ENCODE measurements at places on chromosomes 16 and 17.

GRCh38 chr16:85171759-85172454, 59.6 kb upstream of the CIBAR2 start:
- DNase-seq, result no peak

DNA sequence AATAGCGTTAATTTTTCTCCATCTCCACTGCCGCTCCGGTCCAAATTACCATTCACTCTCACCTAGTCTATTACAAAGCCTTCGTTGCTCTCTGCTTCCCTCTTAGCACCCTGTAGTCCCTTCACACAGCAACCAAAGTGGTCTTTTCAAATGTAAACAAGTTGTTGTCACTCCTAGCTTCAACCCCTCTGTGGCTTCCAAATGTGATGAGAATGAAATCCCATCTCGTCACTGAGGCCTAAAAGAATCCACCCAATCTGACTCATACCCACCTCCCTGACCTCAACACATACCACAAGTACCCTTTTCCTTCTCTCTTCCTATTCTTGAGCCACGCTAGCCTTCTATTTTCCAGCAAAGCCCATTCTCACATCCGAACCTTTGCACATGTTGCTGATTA, 2.2 kb upstream of the PELP1 start:
- no peak for DNase-seq

- no peak for DNase-seq
These were observed 22.4 kb downstream of the MGRN1 start for GRCh38 chr16:4646773-4647643.

- no peak for DNase-seq
These were observed 43.2 kb downstream of the RNF213 start for GRCh38 chr17:80303824-80304223.

GRCh38 chr17:39194985-39195524, 2.4 kb downstream of the CACNB1 start:
- no peak for DNase-seq

DNA sequence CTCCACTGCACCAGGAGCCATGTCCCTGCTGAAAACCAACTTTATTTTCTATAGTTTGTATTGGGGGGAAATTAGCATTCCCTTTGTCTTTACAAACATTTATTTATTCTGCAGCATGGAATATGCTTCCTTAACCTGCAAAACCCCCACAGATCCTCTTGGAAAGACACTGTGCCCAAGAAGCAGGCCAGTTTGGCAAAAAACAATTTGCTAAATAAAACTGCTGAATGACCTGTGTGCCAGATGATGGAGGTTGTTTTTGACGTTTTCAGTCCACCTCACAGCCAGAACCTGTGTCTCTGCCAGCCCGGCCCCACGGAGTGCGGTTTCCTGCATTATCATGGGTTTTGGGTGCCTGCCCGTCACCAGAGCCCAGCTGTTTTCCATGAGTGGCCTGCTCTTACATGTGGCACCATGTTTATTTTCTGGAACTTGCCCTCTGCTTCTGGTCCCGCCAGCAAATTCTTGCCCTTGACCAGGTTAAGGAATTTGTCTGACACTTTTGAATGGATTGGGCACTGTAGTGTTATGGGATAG, 26.4 kb downstream of the ORC6 start:
- no peak for DNase-seq

- no peak for DNase-seq
These were observed 28.7 kb downstream of the CDK5RAP3 start for GRCh38 chr17:47999582-47999981.

GRCh38 chr17:71409137-71409536, 711.7 kb upstream of the SOX9 start:
- DNase-seq, result no peak

DNA sequence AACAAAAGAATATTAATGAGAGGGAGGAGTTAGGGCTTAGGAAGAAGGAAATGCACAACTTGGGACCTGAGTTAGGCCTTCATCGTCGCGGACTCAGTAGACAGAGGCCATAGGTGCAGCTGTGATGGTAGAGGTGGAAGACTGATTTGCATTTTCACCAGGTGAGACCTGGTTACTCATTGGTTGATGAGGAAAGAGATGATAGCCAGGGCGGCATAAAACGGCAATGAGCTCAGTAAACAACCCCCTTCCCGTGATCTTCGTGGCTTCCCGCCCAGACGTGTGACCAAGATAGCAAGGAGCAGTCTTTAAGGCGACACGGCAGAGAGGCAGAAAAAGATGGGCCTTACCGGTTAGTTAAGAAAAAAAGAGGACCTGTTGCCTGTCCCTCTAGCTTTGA, at the start of gene TMC5:
Gene TMC5 (plus strand): TSS at position 244 of the 400 bp plus-strand sequence. CDS start 22,156 bp downstream, outside the sequence.
- DNase-seq, result no peak

GRCh38 chr16:19378511-19378910, 39.2 kb upstream of the TMC5 start:
- DNase-seq, result no peak

- DNase-seq, result no peak
These were observed 95.3 kb downstream of the SOCS1 start for GRCh38 chr16:11160676-11161115.

GRCh38 chr16:11256661-11257130, 692 bp upstream of the SOCS1 start:
- DNase-seq, result no peak

- no peak for DNase-seq
These were observed 25.1 kb downstream of the NT5M start for GRCh38 chr17:17328251-17328650.

- no peak for DNase-seq
These were observed 4.3 kb downstream of the TBL3 start for GRCh38 chr16:1976216-1976520.

DNA sequence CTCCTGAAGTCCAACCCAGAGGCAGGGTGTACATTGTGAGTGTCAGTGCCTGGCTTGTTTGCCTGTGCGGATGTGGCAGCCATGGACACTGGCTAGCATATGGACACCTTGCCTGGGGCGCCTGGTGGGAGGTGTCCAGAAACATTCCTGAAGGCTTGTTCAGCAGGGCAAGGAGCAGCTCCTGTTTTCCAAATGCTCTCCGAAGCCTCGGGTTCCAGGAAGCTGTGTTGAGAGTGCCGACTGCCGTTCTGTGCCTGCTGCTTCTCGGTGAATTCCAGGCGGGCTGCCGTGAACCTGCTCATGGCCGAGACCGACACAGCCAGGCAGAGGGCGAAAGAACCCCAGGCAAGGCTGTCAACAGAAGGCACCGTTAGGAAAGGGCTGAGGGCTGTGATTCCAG, 10.9 kb upstream of the DHRS7C start:
- no peak for DNase-seq

- no peak for DNase-seq
These were observed 11.8 kb downstream of the LASP1 start for GRCh38 chr17:38881600-38882191.

DNA sequence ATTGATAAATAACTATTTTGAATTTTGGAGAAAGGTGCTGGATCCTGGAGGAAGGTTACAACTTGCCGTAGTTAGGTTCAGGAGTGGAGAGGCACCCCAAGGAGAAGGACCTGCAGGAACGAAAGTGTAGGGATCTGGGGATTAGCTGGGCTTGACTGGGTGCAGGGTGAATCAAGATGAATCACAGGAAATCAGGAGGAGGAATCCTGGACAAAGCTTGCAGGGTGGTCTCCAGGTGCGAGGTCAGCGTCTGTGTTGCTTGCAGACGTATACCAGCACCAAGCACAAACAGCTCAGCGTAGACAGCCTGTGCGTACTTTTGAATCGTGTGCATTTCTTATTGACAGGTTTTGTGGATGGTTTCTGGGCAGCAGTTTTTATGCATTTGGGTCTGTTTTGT, 144.3 kb downstream of the MSI2 start:
- no peak for DNase-seq

DNA sequence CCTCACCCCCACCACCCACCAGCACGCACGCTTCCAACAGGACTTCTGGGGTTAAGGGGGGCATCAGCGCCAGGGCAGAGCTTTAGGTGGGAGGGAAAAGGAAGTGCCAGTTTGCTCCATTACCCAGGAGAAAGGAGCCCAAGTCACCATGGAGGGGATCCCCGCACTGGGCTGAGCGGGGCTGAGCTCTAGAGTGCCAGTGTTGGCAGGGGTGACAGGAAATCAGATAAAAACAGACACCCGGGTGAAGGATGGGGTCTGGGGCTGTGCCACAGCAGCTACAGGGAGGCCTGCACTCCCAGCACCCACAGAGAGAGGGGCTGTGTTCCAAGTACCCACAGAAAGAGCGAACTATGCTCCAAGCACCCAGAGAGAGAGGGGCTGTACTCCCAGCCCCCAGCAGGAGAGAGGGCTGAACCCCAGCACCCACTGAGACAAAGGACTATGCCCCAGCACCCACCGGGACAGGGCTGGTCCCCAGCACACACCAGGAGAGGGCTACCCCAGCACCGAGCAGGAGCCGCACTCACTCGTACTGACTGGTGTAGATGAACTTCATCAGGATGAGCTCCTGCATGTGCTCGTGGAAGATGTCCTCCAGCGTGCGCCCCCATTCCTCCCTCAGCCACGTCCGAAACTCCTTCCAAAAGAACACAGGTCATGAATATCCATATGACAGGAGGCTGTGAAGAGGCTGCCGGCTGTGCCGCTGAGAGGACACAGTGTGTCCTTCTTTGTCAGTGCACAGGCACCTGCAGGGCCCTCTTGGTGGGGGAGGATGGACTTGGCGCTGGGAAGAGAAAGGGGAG, 18.6 kb upstream of the C16orf95 start:
- DNase-seq, result no peak

GRCh38 chr17:78766743-78767294, 15.3 kb downstream of the CYTH1 start:
- no peak for DNase-seq

DNA sequence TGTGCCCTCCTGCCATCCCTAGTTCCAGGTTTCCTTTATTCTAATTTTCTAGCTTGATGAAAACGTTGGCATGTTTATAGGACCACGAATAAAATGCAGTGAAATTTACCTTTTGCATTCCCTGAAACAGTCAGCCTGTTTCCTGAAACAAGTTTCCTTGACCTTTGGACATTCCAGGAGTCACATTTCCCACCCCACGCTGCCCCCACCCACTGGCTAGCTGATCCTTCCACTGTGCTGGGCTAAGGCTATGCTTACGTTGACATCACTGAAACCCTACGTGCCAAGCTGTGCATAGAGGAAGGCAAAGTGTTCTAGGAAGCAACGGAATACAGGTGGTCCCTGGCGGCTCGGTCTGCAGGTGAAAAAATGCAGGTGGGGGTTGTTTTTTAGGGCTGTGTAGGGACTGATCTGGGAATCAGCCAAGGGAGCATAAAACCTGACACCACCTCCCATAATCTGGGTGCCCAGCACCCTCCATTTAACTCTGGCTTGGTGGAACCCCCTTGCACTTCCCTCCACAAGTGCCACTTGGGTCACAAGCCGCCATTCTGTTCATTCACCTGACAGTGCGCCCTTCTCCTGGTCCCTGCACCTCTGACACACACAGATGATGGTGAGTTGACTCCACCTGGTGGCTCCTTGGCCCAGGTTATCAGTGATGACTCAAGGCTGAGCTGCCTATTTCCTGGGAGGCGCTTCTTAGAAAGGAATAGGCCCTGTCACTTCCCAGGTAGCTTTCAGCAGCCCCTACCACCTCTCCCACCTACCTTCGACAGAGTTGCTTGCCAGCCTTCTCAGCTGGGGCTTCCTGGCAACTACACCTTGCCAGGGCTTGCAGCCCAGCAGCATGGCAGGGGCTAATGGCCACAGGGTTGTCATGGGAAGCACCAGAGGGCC, 83.7 kb downstream of the N4BP1 start:
- no peak for DNase-seq

DNA sequence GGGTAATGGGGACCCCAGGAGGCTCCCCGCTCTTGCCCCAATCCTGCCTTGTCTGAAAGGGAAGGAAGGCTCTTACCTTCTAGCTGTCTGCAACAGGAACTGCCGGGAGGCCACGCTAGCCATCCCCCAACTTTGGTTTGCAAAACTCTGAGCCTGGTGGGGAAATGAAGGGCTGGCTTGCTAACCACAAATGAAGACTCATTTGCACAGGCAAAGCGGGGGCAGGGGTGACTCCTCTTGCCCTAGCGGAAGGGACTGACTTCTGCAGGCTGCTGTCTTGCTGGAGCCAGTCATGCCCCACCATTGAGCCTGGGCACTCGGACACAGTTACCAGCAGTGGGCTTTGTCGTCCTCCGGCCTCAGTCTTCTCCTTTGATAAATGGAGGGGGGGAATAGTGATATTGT, 52.6 kb downstream of the PLCG2 start:
- peak; percentile 67 for DNase-seq

- no peak for DNase-seq
These were observed 11.9 kb downstream of the KCNJ12 start for GRCh38 chr17:21388066-21388465.

DNA sequence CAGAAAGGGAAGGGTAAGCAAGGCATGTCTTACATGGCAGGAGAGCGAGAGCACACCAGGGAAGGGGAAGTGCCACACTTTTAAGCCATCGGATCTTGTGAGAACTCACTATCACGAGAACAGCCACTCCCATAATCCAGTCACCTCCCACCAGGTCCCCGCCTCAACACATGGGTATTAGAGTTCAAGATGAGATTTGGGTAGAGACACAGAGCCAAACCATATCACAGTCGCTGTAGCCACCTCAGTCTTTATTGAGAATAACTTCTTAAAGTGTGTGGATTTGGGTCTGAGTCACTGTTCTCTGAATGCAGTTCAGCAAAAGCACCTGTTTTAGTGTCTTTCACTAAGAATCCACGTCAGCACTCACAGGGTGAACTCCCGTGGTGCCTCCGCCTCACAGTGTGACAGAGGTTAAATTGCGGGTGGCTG, 195.2 kb upstream of the CHMP6 start:
- no peak for DNase-seq

DNA sequence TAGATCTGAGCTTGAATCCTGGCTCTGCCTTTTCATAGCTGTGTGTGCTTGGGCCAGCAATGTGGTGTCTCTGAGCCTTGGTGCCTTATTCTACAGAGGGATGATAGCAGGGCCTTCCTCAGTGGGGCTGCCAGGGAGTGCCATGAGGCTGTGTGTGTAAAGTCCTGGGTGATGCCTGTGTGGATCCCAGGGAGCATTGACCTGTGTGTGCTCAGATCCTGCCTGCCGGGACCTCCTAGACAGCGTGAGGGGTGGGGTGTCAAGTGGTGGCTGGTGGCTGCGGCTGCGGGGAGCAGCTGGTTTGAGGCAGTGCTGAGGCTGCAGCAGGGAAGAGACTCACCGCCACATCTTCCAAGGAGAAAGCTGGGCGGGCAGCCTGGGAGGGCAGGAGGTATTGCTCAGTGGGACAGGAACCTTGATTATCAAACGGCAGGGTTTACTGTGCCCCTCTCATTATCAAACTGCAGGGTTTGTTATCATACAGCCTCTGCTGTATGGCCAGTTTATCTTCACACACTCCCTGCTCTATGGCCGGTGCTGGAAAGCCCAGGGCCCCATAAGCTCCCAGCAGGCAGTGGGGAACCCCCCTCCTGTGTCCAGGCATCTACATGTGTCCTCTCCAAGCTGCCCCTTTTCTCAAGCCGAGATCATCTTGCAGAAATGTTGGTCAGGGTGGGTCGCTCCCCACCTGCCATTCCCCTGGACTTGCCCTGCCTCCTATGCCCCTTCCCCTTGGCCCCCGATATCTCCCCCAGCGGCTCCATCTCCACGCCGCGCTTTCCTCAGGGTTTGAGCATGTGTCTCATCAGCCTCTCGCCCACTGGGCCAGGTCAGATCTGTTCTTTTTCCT, 3.1 kb upstream of the ADCY7 start:
- DNase-seq, result no peak

Measured in SIG-M5 (cell line).